ENCODE measurements at places on chromosomes 12 and 14.

DNA sequence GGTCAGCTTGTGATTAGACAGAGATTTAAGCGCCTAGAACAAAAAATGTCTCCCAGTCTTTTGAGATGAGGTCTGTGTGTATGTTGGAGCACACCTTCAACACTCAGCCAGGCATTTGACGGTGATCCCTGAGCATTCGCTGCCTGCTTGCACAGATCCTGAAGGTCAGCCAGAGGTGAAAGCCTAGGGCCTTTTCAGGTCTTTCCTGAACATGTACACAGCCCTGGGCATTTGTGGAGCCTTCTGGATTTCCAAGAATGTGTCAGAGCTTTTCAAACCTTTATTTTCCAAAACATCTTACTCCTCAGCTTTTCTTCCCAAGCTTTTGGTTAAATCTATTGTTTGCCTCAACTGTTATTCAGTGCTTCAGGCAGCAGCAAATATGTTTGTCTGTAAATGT lies 59.1 kb upstream of the AMN start:
- DNase-seq, result no peak

DNA sequence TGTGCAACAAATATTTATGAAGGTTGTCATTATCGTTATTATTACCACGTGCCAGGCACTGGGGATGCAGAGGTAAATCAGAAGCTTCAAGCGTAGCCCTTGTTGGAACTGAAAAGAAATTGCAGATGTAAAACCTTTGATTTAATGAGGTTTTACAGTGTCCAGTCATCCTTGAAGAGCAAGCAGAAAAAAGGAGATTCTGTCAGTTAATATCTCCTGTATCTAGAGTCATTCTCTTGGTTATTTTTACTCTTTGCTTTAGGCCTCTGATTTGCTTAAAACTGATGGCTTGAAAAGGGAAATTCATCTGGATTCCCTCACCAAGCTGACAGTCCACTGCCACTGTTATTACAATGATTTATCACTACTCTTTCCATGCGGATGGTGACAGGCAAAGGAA lies 179.3 kb downstream of the GALC start:
- no peak for DNase-seq

DNA sequence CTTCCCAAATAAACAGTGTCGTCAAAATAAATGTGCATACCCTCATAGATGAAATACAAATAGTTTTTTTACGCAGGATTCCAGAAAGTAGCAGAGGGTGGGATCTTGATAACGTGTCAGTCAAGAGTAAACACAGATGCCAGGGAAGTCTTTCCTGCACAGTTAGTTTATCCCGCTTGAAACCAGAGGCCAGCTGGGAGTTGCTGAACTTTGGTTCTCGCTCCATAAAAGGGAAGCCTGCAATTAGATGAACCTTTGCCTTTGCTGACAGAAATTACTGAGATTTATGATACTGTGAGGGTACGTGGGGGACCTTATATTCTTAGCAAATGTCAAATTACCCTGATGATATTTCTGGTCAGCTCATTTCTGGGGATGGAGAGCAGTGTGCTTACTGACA lies 18.9 kb downstream of the FAR2 start:
- DNase-seq, result no peak

DNA sequence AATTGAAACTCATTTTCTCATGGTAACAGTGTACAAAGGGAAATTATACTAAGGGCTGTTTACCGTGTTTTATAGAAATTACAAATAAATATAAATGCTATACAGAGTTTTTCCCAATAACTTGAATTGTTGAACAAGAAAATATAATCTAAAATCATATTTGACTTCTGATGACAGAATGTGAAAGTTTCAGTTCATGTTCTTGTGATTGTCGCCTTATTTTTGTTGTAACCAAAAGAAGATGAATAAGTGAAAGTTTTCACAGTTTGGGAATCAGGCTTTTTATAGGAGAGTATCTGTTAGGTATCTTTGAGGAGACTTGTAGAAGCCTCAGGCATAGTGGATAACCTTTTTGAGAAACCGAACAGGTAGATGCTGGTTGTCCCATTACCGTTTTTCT lies 28.1 kb downstream of the ANO6 start:
- no peak for DNase-seq

GRCh38 chr12:123363390-123363739 lies 1.3 kb downstream of the SBNO1 start:
- no peak for DNase-seq

- peak; percentile 19 for DNase-seq
Measured at GRCh38 chr14:34628681-34629135, 1.2 kb downstream of the SNX6 start.

DNA sequence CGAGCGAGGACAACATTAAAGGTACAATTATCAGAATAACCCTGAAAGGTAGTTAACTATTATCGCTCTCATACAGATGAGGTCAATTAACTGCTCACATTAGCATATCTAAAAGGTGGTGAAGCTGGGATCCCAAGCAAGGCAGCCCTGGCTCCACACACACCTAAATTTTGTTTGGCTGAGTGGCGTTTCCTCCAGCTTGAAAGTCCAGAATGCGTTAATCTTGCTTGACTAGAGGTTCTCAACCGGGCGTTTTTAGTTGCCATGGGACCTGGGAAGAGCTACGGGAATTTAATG lies 531 bp downstream of the DLGAP5 start:
- DNase-seq, result no peak

DNA sequence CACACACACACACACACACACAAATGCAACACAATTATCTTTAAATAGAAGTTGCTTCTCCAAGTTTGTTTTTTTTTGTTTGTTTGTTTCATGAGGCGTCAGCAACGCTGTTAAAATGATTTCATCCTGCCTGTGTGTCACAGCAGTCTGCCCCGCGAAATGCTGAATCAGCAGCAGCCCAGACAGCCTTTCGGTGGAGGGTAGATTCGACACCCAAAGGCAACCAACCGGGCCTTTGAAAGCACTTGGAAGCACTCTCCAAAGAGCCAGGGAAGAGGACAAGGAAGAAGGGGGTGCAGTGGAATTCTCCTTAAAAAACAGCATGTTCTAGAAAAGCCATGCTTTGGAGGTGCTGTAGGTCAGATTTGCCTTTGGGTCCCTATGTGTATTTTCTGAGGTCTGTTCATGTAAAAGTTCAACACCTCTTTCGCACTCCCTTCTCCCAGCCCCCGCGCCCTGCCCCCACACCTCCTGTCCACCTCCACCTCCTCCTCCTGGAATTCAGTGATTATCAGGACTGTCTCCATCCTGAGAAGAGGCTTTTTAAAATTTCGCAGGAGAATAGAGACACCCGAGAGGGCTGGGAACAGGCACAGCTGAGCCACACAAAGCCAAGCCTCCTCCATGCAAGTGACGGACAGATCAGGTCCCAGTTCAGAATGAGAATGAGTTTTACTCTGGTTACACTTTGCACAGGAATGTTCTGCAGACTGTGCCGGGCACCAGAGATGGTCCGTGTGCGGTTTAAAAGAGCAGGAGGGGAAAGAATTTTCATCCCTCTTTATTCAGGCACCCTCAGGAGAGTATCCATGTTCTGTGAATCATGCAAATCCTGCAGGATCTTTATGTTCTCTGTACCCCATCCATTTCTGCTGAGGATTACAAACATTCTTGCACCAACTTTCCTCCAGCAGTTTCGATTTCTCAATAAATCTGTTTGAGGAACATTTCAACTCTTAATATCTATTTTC lies 177.9 kb downstream of the ETV6 start:
- no peak for DNase-seq

- no peak for DNase-seq
Measured at GRCh38 chr14:61333087-61333486, 11.7 kb downstream of the PRKCH start.

- no peak for DNase-seq
Measured at GRCh38 chr12:131210506-131211339, 257.0 kb downstream of the ADGRD1 start.

DNA sequence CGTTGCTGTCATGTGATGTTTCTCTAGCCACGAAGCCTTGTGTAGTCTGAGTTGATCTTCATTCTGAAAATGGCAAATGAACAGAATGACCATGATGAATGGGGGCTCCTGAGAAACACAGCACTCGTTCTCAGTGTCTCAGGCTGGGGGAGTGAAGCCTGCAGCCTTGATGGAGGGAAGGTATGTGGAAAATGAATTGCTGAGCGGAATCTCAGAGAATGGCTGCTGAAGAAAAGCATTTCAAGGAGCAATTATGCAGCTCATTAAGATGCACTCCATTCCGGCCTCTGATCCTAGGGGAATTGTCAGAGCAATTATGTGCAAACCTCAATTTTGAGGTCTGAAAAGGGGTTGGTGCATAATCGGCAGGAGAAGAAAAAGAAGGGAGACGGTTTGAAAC lies 167.1 kb downstream of the CHST11 start:
- DNase-seq, result no peak

- DNase-seq, result no peak
Measured at GRCh38 chr14:104360501-104360900, 219.1 kb upstream of the C14orf180 start.

DNA sequence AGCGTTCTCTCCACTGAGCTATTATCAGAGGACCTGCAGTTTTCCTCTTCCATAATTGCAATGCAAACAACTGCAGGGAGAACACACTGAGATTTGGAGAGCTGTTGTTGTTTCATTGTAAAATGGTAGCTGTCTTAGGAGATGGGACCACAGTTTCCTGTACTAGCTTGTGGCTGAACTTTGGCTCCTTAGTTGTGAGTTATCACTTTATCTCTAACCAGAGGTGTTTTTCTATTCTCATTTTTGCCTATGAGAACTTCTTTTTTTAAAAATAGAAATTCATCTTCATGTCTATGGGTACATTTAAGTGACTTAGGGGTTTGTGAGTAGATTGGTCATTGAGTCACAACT lies 216.5 kb downstream of the SLC38A4 start:
- no peak for DNase-seq

Data from activated naive CD4-positive, alpha-beta T cell treated with Interleukin-2 at 50 U/mL for 16 hours (primary cell).